Right renal pelvis (tissue), 4 donors: ENCODE measurements at places on chromosomes 4 and X. TPM values are rescaled to one million over a fixed set of nuclear protein-coding genes. Genes with fewer than 3 reads are reported as not detected.
A peak's percentile ranks its signal among the peaks of the same experiment; 100 is the strongest.

DNA sequence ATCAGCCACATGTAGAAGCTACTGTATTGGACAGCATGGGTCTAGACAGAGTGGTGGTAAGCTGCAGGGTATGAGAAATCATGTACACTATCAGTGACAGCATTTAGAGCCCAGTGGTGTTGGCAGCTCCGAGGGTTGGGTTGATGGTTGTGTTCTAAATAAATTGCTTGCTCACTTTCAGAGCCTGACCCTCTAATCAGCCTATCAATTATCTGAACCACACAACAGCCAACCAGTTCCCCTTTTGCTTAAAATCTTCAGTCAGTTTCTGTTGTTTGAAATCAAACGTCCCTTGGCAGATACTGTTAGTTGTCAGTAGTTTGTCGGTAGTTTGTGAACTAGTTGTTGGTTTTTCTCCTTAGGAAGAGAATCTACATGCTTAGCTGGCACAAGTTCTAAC is 99.8 kb upstream of the RAI2 start:
- no peak for DNase-seq

DNA sequence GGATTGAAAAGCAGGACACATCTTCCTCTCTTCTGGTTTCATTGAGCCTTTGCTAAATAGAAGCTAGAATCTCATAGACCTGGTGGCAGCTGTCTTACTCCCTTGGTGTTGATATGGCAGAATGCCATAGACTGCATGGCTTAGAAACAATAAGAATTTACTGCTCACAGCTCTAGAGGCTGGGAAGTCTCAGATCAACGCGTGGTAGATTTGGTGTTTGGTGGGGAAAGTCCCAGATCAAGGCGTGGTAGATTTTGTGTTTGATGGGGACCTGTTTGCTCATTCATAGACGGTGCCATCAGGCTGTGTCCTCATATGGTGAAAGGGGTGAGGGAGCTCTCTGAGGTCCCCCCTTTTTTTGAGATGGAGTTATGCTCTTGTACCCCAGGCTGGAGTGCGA is 57.6 kb upstream of the PPP2R3B start:
- DNase-seq = no peak

DNA sequence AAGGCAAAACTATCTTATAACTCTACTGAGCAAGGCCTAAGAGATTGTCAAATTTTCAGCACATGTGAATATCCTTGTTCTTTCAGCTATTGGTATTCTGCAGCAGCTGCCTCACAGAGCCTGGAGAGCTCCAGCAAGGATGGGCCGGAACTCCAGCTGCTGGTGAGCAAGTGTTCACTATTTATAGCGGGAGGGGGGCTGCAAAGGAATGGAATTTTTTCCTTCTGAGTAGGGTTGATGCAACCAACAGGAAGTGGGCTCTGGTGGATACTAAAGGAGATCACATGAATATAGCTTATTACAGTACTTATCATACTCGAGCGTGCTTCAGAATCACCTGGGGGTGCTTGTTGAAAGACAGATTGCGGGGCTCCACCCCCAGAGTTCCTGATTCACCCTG is 20.2 kb upstream of the SETD7 start:
- DNase-seq = no peak

DNA sequence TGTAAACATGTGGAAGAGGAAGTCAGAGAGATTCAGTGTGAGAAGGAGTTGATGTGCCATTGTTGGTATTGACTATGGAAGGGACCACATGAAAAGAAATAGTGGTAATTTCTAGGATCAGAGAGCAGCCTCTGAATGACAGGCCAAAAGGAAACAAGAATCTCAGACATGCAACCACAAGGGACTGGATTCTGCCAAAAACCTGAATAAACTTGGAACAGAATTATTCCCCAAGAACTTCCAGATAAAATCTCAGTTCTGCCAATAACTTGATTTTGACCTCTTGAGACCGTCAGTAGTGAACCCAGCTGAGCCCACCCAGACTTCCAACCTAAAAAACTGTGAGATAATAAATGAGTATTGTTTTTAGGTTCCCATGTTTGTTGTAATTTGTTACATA is 653.6 kb upstream of the NR3C2 start:
- no peak for DNase-seq

Gene FRMPD4
- 0.10 TPM for polyA plus RNA-seq

Gene ETDA
- polyA plus RNA-seq = not detected

Gene CABS1
- polyA plus RNA-seq = 0.10 TPM

GRCh38 chrX:4841216-4841745 is 1127.8 kb upstream of the PRKX start:
- DNase-seq = no peak

GRCh38 chr4:116346750-116347149 is 738.6 kb downstream of the TRAM1L1 start:
- DNase-seq = no peak

DNA sequence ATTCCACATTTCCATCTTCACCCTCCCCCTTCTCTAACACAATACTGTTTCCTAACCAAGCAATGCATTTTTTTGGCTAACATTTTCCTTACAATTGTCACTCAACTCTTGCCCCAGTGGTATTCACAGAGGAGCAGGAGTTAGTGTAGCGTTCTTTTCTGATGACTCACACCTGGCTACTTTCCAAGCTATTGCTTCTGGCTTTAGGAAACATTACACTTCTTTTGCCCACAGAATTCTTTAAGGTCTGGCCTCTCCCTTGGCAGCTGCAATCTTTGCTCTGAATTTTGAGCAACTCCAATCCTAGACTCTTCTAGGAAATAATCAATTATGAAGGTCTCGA is 27.5 kb upstream of the PDGFC start:
- DNase-seq = peak; percentile 85

DNA sequence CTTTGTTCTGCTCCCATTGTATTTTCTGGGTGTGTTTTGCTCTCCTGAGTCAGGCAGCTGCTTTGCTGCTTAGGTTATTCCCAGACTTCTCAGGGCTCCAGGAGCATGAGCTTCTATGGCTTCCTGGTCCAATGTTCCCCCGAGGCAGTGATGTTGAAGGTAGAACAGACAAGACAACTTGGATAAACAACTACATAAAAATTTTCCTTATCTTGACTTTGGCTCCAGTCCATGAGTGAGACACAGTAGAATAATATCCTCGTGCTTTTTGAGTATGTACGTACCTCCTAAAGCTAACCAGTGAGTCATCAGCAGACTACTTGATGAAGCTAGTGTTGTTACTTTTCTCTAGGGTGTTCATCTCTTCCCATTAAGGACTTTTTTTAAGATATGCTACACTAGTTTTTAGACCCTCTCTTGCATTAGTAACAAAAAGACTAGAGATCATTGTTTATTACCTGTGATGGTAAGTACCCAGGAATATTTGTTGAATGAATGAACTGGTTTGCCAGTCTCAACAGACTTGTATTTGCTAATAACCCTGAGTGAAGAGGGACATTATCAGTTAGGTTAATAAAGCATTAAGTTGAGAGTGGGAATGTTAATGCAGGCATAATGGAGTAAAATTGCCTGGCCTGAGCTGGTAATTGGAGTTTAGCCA is 131.9 kb downstream of the FHIP1A start:
- no peak for DNase-seq

- no peak for DNase-seq
Observed at GRCh38 chr4:145130788-145131399, 32.8 kb downstream of the ABCE1 start.

Gene ARR3
- 0.55 TPM for polyA plus RNA-seq

DNA sequence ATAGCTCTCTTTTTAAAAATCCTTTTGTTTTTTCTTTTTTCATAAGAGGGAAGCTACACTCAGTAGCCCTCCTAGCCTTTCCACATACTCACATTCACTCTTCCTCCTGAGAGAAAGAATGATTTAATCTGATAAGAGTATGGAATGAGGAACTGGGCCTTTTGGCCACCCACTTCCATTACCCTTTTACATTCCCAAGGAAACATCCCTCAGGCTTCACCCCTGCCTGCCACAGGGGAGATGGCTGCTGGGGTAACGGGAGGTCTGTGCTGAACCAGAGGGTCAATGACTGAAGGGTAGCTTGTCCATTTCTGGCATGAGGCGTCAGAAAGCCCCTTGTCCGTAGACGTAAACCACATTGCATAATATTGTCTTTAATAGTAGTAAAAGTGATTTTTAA is 67.2 kb upstream of the CCSER1 start:
- no peak for DNase-seq

DNA sequence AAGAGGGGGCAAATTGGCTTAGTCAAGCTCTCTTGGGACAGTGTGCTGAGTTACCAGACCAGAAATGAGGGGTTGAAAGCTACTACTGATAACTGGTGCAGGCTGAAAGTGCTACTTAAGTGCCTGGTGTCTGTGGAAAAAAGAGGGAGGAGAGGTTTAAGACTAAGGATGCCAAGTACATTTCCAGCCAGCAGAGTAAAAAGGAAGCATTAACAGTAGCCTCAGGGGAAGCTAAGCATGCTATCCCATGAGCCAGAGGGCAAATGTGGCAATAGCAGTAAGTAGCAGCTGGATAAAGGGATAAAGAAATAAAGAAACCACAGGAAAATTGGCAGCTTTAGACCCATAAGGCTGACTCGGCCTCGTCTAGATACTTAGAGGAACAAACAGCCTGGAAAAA is 196.3 kb upstream of the MAB21L2 start:
- no peak for DNase-seq

DNA sequence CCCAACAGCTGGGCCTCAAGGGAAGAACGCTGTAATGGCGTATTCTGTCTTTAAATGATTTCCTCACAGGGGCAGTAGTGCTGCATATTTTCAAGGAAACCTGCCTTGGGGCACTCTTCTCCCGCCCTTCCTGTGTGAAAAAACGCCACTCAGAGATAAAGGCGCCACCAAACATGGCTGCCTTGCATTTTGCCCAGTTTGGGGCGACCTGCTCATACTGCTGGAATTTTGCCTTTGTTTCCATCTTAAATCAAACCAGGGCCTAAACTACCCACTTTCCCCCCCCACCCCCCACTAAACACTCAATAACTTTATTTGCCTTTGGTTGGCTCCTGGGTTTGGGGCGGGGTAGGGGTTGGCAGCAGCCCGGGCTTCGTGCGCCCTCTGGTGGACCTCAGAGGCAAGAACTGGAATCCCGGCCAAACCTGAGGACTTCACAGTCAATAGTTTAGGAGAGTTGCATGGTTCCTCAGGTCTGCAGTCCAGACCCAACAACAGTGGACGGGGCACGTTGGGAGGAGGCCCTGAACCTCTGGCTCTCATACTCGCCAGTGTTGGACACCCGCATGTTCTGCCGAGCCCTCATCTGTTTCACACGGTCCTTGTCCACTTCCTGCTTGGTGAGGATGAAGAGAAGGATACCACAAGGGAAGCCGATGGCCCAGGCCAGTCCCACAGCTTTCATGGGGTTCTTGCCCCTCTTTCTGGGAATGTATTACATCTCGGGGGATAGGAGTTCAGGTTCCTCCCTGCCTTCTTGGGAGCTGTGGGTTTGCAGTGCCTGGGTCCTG is 220.1 kb upstream of the STK26 start:
- no peak for DNase-seq

Gene SPANXN5
- not detected for polyA plus RNA-seq

- DNase-seq = no peak
Observed at GRCh38 chr4:118969359-118969758, 80.7 kb downstream of the SYNPO2 start.

Gene GPAT3
- 17.4 TPM for polyA plus RNA-seq

GRCh38 chr4:121950680-121951520 is 960 bp downstream of the TRPC3 start:
- peak; percentile 12 for DNase-seq

Gene NCAPG
- 27.5 TPM for polyA plus RNA-seq

Gene GUCY1A1
- 94.2 TPM for polyA plus RNA-seq

Gene STK32B
- 9.5 TPM for polyA plus RNA-seq

GRCh38 chr4:3266076-3266475 is 17.1 kb downstream of the MSANTD1 start:
- no peak for DNase-seq
